ENCODE measurements at places on chromosomes 12 and 14. TPM values are rescaled to one million over a fixed set of nuclear protein-coding genes. Genes with fewer than 3 reads are reported as not detected.

The TMEM106C gene
- total RNA-seq = 40.4 TPM

The IL26 gene
- not detected for total RNA-seq

The GOLT1B gene
- 48.1 TPM for total RNA-seq

The KRT82 gene
- not detected for total RNA-seq

The LGMN gene
- 55.0 TPM for total RNA-seq

The RIN3 gene
- total RNA-seq = 1.5 TPM

The IL22 gene
- not detected for total RNA-seq

DNA sequence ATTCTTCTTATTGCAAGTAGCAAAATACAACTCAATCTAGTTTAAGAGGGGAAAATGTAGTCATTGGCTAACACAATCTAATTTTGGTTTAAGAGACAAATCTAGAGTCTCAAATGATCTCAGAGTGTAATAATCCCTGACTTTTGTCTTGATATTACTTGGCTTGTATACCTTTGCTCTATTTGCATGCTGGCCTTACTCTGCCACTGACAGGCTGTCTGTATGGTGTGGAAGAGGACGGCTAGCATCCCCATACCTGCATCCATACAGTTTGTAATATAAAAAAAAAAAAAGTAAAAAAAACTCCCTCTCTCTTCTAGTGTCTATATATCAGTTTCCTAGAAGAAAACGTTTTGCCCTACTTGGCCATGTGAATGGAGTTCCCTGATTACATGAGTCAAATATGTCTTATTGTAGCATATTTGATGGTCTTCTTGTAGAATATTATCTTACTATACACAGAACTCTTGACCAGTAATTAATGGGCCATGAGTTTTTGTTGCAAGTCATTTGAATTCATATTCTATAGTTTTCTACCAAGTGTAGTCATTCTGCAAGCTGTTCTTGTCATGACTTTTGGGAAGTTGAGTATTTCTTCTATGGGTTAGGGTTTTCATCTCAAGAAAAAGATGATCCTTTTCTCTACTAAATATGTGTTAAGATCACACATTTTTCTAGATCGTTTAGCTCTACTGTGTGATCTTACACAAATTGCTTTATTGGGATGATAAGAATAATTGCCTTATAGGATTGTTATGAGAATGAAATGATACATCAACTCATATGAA lies 8.2 kb downstream of the HIF1A start:
- no peak for DNase-seq

GRCh38 chr12:32502693-32503502 lies 103.5 kb downstream of the FGD4 start:
- no peak for DNase-seq

GRCh38 chr12:126369487-126370463 lies 1304.5 kb downstream of the AACS start:
- no peak for DNase-seq

GRCh38 chr12:63068857-63069442 lies 82.1 kb downstream of the AVPR1A start:
- no peak for DNase-seq

- no peak for DNase-seq
Observed at GRCh38 chr14:70735043-70735442, 74.3 kb downstream of the MAP3K9 start.

DNA sequence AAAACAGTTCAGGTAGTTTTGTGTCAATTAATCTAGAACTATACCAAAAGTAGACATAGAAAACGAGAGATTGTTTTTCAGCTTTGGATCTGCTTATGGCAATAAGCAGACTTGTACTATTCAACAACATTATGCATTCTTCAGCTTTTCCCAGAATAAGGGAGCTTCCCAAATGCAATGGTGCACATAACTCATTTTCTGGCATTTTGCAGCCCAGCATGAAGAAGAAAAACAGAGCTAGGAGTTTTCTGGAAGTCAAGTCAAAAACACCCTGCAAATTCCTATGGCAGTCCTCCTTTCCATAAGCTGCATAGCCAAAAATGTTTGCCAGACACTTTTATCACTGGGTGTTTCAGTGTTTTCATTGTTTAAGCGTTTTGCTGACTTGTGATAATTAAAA lies 314.7 kb downstream of the NAV3 start:
- no peak for DNase-seq

DNA sequence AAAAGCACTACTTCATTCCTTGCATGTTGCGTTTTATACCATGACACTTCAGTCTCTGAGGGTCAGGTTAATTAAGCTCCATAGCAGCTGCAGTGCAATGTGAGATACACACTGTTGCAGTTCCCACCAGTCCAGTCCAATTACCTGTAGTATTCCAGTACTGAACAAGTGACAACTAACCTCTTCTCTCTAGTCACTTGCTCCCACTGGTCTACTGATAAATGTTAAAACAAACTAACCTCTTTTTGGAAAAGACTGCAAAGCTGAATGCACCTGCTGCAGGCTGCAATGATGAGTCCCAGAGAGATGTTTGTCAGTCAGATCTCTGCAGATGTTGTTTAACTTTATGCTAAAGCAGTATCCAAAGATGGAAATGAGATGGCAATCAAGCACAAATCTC lies 7.9 kb downstream of the NOVA1 start:
- DNase-seq = no peak

- DNase-seq = no peak
Observed at GRCh38 chr12:124327362-124328043, 32.6 kb downstream of the RFLNA start.

GRCh38 chr12:104357421-104357952 lies 53.9 kb downstream of the EID3 start:
- DNase-seq = peak; percentile 32

DNA sequence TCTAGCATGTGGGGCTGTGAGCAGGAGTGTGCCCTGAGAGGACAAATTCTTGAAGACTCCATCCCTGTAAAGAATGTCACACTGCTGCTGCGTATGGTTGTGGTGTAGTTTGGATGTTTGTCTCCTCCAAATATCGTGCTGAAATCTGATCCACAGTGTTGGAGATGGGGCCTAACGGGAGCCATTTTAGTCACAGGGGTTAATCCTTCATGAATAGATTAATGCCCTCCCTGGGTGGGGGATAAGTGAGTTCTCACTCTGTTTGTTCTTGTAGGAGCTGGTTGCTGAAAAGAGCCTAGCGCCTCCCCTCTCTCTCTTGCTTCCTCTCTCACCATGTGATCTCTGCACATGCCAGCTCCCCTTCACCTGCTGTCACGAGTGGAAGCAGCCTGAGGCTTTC lies 94.5 kb upstream of the VASH1 start:
- DNase-seq = no peak

All from H9 (cell line).